NCI-H2081 (cell line): ENCODE measurements at places on chromosomes 5 and 9.

DNA sequence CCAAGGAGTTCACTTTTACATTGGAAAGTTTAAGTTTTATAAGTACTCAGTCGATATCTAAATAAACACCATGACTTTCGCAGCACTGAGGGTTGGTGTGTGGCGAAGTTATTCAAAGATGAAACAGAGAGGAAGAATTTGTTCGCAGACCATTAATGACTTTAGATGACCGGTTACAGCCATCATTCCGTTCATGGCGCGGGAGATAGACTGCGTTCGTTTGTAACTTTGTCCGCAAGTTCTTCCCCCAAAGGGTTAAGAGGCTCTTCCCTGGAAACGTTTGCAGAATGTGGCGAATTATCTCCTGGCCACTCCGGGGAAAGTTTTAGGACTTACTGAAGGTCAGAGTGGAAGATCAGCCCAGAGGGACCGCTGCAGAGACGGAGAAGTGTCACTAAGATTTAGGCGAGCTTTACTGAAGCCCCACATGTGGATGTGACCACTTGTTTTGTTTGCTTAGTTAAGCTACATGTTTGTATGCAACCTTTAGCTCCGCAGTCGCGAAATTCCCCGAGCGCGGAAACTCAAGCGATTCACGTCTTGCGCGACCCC lies 2.2 kb upstream of the FOXD1 start:
- DNase-seq: no peak

GRCh38 chr5:58958701-58959100 lies 375.8 kb downstream of the RAB3C start:
- DNase-seq: no peak

GRCh38 chr9:10785255-10785654 lies 172.5 kb upstream of the PTPRD start:
- DNase-seq: no peak

DNA sequence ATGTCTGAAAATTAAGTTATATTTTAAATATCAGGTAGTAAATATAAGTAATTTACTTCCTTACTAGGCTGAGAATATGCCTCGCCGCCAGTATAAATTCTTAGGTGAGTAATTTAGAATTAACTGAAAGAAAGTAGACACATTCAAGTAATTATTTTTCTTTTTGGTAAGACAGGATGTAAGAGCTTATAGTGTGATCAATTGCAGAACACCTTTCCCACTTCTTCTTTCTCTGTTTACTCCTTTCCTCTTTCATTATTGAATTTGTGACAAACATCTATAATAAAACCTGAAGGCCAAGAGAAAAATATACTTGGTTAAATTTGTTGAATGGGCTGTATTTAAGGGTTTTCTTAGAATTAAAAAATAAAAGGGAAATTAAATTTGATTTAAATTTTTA lies 195.1 kb upstream of the CDKN2B start:
- DNase-seq: no peak

- no peak for DNase-seq
Observed at GRCh38 chr5:94759961-94760360, 141.5 kb downstream of the SLF1 start.
